SHP77 treated with DMSO at 0.1 percent for 48 hours (cell line): ENCODE measurements at places on chromosomes 2 and 18.

GRCh38 chr2:119537792-119538191 is 6.5 kb upstream of the CFAP221 start:
- DNase-seq: no peak

GRCh38 chr18:76643996-76644395 is 149.0 kb upstream of the ZNF516 start:
- no peak for DNase-seq

- DNase-seq: no peak
Observed at GRCh38 chr2:201194097-201194496, 11.2 kb downstream of the CASP10 start.

- no peak for DNase-seq
Observed at GRCh38 chr2:157732596-157732995, 103.9 kb upstream of the ACVR1C start.

DNA sequence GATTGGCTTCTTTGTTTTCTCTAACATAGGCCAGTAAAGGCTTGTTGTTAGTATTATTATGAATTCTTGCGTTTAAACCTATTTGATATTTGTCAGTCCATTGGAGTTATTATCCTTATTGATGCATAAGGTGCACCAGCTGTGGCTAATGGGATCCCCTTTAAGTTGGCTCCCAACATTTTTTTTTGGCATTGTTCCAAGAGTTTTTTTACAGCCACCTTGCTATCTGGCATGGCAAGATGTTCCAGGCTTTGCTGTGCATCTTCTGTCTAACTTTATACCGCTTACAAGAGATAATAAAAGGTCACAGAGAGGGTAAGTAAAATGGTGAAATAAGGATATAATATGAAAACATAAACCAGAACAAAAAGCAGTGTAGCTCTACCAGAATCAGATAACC is 157.5 kb upstream of the TACR1 start:
- no peak for DNase-seq

GRCh38 chr2:11566383-11566782 is 32.5 kb downstream of the GREB1 start:
- DNase-seq: no peak

DNA sequence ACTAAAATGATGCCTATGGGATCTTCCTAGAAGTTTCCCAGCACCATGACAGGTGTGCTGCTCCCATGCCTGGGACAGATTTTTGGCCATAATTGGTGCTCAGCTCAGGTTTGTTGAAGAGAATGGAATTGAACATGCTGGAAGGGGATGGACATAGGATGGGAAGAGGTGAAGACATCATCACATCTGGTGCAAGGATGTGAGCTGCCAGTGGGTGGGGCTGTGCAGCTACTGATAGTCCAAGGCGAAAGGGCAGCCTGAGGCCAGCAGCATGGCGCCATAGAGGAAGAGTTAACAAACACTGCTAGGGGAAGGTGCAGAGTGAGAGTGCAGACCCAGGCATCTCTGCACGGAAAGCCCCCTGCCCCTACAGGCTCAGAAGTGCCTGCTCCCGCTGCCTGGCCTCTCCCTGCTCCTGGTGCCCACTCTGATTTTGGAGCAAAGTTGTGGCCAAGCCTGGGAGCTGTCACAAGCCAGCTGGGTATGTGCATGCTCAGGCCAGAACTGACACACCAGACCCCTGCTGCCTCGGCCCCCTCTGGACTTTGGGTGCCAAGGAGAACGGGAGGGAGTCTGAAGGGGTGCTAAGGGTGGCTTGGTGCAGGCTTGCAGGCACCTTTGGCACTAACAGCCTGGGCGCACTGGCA is 178.6 kb downstream of the ZBTB7C start:
- DNase-seq: peak; percentile 64

GRCh38 chr2:104091894-104092293 is 762.0 kb upstream of the POU3F3 start:
- DNase-seq: no peak

DNA sequence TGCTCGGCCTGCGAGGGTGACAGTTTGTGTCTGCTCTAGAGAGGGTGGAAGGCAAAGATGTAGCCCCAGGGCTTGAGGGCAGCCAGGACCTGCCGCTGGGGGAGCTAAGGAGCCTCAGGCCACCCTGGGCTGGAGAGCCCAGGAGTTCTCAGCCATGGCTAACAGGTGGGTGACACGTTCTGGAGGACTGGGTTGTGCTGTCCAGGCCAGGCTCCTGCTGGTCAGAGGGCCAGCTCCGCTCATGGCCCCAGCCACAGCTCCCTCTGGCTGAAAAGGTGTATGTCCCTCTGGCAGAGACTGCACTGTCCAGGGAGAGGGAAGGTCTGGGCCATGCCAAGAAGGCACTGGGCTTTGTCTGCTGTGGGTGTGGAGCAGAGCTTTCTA is 19.2 kb downstream of the TMEM185B start:
- no peak for DNase-seq

GRCh38 chr2:171554991-171555615 is 32.8 kb downstream of the CYBRD1 start:
- no peak for DNase-seq
